Ecto neural progenitor cell (in vitro differentiated cells): ENCODE measurements at places on chromosomes 11 and 22.

- no peak for DNase-seq
Observed at GRCh38 chr11:501683-502287, 5.3 kb downstream of the RNH1 start.

- no peak for DNase-seq
Observed at GRCh38 chr11:110092111-110092514, 1.1 kb upstream of the ZC3H12C start.

DNA sequence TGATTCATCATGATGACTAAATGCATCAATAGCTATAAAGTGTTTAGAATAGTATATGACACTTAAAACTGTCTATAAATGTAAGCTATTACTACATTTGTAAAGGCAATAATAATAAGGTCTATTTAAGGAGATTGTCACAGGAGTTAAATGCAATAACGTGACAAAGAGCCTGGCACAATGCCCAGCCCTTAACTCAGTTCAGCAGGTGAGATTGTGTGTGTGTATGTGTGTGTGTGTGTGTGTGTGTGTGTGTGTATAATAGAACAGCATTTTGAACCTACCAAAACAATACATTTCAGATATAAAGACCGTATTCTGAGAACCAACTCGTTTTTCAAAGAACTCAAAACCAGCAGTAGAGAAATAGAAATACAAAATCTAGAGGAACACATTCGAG lies 177.5 kb downstream of the MYO18B start:
- no peak for DNase-seq

GRCh38 chr11:115552773-115553438 lies 48.7 kb upstream of the CADM1 start:
- DNase-seq: no peak

- peak; percentile 18 for DNase-seq
Observed at GRCh38 chr11:120054753-120055045, 83.2 kb downstream of the TRIM29 start.

GRCh38 chr11:130606781-130607511 lies 158.5 kb downstream of the ADAMTS15 start:
- DNase-seq: no peak

DNA sequence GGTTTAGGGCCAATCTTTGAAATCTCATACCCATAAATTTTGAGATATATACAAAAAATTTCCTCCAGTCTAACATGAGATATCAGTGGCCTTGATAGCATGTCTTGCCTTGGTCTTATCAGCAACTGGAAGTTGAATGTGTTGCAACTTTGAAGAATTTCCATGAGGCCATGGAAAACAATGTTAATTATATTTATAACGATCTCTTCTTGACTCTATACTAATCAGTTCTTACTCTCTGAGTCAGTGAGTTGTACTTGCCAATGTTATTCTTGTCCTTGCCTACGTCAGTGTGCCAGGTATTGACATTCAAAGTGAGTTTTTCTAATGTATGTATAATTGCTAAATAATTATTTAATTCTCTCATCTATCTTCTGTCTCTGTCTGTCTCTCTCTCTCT lies 535.1 kb downstream of the KCNA4 start:
- DNase-seq: no peak
